ENCODE measurements at places on chromosomes 1 and 21.

DNA sequence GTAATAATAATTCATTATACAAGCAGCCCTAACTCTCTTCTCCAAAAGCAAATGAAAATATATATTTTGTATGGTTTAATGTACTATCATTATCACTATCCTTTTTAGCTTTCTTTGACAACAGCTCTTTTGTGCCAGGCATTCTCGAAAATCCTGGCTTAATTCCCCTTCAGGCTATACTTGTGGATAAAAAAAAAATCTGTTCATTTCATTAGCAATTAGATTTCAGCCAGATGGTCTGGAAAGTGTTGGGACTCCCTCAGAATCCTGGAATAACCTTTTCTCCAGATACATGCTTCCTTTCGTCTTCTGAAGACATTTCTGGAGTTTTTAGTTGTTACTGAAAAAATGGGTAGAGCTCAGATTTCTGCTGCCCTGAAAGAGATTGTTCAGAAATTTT lies 83.4 kb upstream of the PLPPR4 start:
- no peak for DNase-seq

- DNase-seq = no peak
These were observed 225.9 kb downstream of the DYRK1A start for GRCh38 chr21:37592496-37592895.

DNA sequence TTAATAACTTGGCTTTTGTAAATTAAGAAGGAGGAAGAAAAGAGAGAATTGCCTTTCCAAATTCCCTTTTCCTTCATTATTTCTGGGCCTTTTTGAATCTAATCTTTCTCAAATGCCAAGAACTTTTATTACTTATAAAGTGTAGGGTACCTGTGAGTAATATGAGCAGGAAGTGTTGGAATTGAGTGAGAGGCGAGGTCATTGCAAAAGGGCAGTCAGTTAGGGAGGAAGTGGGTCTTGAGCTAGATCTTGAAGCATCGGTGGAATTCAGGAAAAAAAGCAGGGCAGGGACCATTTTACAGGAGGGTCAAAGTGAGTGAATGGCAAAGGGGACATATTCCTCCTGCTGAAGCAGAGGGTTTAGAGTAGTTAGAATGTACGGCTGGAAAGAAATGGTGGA lies 23.4 kb downstream of the DDI2 start:
- DNase-seq = no peak

- DNase-seq = no peak
These were observed 1.2 kb upstream of the UBAP2L start for GRCh38 chr1:154219541-154219940.

DNA sequence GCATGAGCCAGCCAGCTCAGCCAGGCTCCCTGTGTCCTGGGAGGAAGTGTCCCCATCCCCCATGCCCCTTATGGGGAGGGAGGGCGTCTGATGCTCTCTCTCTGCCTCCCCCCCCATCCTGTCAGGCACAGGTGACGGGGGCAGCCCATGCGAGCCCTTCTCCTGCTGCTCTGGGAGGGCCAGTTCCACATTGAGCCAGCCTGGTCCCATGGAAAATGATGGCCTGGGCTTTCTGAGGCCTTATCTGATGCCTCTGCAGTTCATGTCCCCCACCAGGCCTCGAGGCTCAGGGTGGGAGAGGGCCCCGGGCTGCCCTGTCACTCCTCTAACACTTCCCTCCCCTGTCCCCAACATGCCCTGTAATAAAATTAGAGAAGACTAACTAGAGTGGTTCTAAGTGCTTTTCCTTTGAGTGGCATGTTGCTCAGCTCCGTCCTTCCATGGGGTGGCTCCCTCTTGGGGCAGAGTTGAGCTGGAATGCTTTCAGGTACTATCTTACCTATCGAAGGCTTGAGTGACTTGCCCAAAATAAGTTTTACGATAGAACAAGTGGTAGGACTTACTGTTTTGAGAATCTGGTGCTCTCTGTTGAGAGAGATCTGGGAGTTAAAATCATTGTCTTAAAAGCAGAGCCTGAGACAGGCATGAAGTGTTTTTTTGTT lies 1.8 kb upstream of the MTFR1L start:
- no peak for DNase-seq

DNA sequence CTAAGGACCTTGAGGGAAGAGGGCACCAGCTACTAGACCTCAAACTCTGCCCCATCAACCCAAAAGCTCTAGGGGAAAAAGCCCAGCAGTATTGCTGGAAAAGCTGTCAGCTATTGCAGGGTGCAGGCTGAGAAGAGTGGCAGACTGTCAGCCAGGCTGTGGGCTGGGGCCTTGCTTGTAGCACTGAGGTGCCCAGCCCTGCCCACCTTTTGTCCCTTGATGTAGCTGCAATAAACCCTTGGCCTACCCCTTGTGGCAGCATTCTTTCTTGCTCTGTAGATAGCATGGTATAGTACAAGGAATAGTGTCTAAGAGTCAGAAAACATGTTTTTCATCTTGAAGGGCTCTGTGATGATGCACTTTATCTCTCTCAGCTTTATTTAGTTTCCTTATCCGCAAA lies 39.4 kb downstream of the CDC14A start:
- peak; percentile 26 for DNase-seq

DNA sequence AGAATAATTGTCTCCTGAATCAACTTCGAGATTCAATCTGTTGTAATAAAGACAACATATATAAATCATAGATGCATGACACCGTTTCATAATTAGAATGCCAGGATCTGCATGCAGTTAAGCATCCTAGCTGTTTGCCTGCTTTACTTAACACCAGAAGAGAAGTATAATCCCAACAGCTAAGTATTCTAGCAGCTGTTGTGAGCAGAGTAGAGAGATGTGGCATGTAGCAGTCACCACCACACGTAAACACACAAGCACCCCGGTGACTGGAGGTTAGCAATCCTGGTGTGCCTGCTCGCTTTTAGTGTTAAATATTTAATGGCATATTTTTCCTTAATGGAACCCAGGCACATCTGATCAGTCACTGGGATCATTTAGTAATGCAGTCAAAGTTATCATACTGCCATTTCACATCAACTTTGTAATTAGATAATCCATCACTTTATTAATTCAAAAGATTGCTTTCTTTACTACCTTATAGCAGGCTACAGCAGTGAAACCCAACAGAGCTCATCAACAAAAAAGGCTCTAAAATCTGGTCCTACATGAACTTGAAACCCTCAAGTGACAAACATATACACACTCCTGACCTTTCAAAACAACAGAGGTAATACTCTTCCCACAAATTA lies 187.9 kb downstream of the SMYD3 start:
- no peak for DNase-seq

GRCh38 chr1:28865997-28866650 lies 48.2 kb upstream of the EPB41 start:
- DNase-seq = no peak
